ENCODE measurements at places on chromosomes 3 and 15.

DNA sequence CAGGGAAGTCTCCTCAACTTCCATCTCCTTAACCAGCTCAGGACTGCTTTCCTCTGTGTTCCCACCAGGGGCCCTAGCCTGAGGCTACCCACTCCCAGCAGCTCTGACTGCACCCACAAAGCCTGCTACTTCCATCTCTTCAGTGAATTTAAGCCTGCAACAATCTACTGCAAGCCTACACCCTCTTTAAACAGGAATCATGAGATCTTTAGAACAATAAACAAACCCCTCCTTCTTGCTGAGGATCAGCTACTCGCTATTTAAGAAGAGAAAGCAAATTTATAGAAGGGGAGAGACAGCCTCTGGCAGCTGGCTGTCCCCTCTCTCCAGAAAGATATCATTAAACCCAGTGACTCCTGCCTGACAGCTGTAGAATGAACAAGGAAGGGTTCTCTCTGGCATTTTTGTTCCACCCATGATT is 51.9 kb downstream of the ARHGAP31 start:
- peak; percentile 52 for DNase-seq

GRCh38 chr15:72784456-72784876 is 908 bp upstream of the ADPGK start:
- no peak for DNase-seq

GRCh38 chr3:66581256-66581655 is 80.4 kb upstream of the LRIG1 start:
- DNase-seq, result no peak

- no peak for DNase-seq
Observed at GRCh38 chr15:42060477-42060763, 33.9 kb downstream of the PLA2G4D start.

GRCh38 chr3:127035677-127036076 is 52.8 kb downstream of the PLXNA1 start:
- peak; percentile 82 for DNase-seq

Measured in mesenchymal stem cell (in vitro differentiated cells and primary cell).